ENCODE measurements at places on chromosomes 13 and 19.

- no peak for DNase-seq
These were observed 32.9 kb downstream of the PSG1 start for GRCh38 chr19:42846597-42846996.

- DNase-seq, result no peak
These were observed 14.2 kb upstream of the LATS2 start for GRCh38 chr13:21075379-21076249.

DNA sequence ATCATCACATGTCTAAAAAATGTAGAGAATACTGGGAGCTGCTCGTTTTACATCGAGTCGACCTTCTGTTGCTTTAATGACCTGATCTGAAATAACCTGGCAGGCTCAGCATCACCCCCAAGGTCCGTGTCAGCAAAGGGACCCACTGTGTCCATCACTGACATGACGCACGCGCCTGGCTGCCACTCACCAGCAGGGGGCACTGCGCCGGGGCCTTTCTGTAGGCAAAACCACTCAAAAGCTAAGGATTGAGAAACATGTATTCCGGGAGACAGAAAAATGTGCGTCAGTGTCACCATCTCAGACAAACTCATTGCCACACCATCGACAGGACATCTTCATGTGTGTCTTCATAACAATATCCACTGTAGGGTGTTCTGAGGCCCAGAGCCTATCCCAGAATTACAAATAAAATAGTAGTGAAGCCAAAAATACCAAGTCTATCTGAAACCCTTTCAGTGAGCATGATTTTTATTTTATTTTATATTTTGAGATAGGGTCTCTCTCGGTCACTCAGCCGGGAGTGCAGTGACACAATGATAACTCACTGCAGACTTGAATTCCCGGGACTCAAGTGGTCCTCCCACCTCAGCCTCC, 130.3 kb upstream of the LSM14A start:
- DNase-seq, result peak; percentile 3

DNA sequence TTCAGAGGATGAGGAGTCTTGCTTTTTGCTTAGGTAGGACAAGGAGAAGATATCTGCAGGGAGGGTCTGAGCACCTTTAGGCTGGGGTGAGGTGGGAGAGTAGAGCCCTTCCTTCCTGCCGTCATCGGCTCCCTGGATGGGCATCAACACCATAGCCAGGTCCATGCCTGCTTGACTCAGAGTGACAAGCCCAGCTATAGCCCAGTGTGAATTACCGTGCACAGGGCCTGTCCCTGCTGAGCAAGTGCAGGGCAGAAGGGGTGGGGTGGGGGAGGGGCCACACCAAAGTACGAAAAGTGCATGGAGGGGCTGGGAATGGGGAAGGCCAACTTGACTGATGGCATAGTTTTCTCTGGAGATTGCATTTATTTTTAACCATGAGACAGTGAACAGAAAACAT, 30.3 kb upstream of the RNF113B start:
- DNase-seq, result no peak

GRCh38 chr13:71838842-71839241, 28.2 kb downstream of the DACH1 start:
- DNase-seq, result no peak

DNA sequence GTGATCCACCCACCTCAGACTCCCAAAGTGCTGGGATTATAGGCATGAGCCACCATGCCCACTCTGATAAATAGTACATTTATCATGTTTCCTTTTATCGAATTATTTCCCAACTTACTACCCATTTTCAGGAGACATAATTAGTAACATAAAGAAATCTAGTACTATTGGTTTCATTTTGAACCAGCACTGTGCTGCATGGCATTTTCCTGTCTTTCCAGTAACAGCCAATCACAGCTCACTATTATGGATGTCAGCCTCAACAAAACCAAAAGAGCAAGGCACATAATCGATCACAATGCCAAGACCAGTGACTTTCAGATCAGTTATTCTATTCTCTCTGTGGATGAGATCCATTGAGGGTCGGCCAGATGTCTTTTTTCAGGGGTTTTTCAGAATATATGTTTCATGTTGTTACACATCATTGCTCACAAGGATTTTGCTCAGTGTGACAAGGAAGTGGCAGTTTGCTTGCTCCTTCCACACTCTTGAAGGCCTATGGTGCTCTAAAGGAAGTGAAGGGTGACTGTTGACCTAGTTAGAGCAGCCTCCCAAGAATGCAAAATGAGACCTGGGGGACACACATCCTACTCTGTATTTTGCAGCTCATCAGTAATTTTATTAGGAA, 233.4 kb downstream of the KCNRG start:
- no peak for DNase-seq

DNA sequence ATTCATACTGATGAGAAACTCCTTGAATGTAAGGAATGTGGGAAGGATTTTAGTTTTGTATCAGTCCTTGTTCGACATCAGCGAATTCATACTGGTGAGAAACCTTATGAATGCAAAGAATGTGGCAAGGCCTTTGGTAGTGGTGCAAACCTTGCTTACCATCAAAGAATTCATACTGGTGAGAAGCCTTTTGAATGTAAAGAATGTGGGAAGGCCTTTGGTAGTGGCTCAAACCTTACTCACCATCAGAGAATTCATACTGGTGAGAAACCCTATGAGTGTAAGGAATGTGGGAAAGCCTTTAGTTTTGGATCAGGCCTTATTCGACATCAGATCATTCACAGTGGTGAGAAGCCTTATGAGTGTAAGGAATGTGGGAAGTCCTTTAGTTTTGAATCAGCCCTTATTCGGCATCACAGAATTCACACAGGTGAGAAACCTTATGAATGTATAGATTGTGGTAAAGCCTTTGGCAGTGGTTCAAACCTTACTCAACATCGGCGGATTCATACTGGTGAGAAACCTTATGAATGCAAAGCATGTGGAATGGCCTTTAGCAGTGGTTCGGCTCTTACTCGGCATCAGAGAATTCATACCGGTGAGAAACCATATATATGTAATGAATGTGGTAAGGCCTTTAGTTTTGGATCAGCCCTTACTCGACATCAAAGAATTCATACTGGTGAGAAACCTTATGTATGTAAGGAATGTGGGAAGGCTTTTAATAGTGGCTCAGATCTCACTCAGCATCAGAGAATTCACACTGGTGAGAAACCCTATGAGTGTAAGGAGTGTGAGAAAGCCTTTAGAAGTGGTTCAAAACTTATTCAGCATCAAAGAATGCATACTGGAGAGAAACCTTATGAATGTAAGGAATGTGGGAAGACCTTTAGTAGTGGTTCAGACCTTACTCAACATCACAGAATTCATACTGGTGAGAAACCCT, 26.6 kb downstream of the ZNF345 start:
- no peak for DNase-seq

GRCh38 chr19:30881930-30882329, 467.3 kb downstream of the TSHZ3 start:
- no peak for DNase-seq

Measured in NCI-H1417 (cell line).